ENCODE measurements at places on chromosomes 1 and 21. TPM values are rescaled to one million over a fixed set of nuclear protein-coding genes. Genes with fewer than 3 reads are reported as not detected.
A peak's percentile ranks its signal among the peaks of the same experiment; 100 is the strongest.

NTMT2 gene
- total RNA-seq = not detected

IL12RB2 gene
- 0.10 TPM for total RNA-seq

UMODL1 gene
- not detected for total RNA-seq

- peak; percentile 92 for DNase-seq
Observed at GRCh38 chr1:241592273-241592958, 47.8 kb downstream of the CHML start.

GRCh38 chr21:44000360-44000759, 11.7 kb upstream of the TRAPPC10 start:
- DNase-seq = no peak

DNA sequence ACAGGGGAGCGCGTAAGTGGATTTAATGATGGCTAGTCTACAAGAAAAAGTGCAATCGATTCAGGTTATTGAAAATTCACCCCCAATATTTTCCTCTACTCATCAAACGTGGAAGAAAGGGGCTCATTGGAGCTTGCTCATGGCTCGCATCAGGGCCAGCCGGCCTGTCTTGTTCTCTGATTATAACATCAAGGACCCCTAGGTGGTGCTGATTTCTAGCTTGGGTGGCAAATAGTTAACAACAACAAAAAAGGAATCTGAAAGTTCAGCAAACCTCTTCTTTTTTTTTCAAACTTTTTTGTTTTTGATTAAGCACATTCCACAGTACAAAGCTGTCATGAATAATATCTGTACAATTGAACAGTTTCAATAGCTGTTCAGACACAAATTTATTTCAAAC, 35.8 kb upstream of the SOD1 start:
- DNase-seq = peak; percentile 5

DNA sequence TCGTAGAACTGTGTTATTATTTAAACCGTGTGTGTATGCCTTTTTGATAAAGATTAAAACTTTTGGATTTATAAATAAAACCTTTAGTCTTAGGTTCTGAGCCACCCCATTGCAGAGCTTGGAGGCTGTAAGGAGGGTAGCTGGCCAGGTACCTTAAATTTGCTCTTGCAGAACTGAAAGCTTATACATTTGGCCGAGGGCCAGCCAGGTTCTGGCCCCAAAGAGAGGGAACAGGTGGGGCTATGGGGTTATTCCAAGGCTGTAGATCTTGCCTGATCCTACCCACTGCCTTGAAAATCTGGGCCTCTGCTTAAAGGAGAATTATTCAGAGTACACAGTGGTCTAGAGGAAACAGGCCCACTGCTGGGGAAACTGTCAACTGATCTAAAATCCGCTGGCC, 59.6 kb downstream of the CAMK2N1 start:
- no peak for DNase-seq

DNA sequence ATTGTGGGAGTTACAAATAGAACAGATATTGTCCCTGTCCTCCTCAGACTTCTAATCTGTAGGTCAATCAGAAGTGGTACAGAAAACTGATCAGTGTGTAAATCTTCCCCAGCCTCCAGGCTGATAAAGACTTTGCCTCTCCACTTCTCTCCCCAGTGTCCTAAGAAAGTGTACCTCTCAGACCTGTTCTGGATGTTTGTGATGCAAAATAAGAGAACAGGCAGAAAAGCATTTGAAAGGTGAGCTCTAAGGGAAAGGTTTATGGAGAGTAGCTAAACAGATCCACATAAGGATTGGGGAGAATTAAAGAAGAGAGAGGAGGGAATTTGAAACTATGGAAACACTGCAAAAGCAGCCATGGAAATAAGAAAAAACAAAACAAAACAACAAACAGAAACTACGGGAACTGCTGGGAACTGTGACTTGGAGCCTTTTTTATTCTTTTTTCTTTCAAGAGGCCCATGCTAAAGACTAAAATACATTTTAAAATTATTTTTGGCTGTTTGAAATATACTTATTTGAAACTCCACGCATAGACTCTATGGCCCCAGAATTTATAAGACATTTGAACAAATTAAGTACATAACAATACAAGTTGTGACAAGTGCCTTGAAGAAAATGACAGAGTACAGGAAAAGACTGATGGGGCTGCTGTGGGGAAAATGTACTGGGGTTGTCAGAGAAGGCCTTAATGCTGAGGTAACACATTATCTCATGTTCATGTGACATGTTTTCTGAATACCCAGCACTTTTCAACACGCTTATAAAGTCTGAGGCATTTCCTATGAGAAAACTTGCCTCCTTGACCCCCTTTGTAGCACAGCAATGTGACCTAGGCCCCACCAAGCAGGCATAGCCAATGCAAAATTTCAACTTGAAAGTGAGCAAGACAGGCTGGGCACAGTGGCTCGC, 51.2 kb downstream of the TRAF5 start:
- no peak for DNase-seq

DNA sequence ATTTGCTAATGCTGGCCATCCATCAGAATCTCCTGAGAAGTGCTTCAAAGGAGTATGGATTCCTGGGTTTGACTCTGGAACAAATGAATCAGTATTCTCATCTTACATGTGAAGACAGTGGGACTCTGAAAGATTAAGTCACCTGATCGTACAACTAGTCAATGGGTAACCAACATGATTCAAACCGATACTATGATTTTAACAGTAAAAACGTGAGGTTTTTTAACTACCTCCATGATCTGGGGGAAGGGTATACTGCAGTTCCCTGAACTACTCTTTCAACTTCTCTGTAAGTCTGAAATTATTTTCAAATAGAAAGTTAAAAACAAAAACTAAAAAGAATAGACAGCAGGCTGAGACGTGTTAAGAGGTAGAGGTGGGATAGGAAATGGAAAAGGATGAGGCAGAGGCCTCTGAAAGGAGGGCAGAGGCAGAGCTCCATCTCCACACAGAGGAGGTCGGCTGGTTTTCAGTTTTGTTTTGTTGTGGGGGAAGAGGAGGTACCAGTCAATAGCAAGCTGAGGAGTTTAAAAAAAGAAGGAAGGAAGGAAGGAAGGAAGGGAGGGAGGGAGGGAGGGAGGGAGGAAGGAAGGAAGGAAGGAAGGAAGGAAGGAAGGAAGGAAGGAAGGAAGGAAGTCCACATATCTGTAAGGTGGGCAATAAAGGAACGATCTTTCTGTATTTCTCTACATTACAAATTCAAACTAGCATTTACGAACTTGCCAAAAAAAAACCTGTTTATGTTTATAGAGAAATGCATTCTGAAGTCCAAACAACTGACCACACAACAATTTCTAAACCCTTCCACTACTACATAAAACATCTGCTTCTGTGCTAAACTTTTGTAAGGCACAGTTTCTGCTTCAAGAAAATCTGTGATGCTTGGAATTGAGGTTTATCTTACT, 213.1 kb downstream of the RERE start:
- DNase-seq = no peak

DNA sequence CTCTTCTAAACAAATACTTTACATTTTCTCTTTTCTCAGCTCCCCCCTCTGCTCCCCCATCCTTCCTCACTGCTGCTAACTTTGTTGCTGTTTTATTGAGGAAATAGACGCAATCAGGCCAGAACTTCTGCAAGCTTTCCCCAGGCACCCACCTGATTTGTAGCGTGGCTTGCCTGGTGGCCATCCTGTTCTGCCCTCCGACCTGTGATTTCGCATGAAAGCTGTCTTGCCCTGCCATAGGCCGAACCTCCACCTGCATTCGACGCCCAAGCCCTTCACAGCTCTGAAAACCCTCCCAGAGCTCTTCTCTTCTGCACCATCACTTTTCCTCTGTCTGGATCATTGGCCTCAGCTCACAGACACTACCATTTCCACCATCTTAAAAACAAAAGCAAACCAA, 100.6 kb downstream of the PLPP3 start:
- no peak for DNase-seq

DNA sequence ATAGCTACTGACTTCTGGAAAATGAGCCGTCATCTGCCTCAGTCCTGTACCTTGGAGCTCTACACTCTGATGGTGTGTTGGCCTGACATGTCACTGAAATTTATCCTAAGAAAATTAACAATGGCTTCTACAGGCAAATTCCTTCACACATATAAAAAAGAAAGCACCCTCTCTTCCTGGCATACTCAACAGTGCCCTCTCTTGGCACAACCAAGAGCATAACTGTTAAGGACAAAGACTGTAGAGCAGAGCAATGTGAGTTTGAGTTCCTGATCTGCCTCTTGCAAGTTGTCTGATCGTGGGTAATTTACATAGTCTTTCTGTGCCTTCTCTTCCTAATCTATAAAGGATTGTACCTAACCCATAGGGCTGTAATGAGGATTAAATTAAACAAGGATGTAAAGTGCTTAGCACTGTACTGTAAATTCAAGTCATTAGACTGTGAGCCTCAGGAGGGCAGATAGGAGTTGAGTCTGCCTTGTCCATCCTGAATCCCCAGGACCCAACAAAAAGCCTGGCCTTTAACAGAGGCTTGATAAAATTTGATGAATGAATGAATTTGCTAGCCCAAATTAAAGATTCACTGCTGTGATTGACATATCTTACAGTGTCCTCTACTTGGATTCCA, 83.5 kb downstream of the SYF2 start:
- DNase-seq = peak; percentile 16
